ENCODE measurements at places on chromosomes 4 and X. TPM values are rescaled to one million over a fixed set of nuclear protein-coding genes. Genes with fewer than 3 reads are reported as not detected.

Gene GDPD2
- total RNA-seq, result 0.07 TPM

Gene TNIP3
- total RNA-seq, result 0.71 TPM

Gene SRPX2
- 3.1 TPM for total RNA-seq

Gene CT45A2
- total RNA-seq, result not detected

Gene NALF2
- 5.2 TPM for total RNA-seq

Gene TMSB15A
- 0.55 TPM for total RNA-seq

Gene DRP2
- total RNA-seq, result 0.16 TPM

Gene PIM2
- total RNA-seq, result 12.0 TPM

Gene EVC2
- 2.3 TPM for total RNA-seq

Gene PAGE5
- total RNA-seq, result not detected

Gene PDZD4
- 2.7 TPM for total RNA-seq

Gene DDX60
- 1.5 TPM for total RNA-seq

Gene NR3C2
- not detected for total RNA-seq

Gene AMER1
- total RNA-seq, result 2.0 TPM

Gene NWD2
- total RNA-seq, result not detected

Gene GATA1
- total RNA-seq, result not detected

Gene TBL1X
- 14.4 TPM for total RNA-seq

Gene PCSK1N
- 44.8 TPM for total RNA-seq

Gene NUDT10
- 0.38 TPM for total RNA-seq

Gene P2RY8
- total RNA-seq, result not detected

Gene GRIA3
- not detected for total RNA-seq

Gene MAGEC2
- not detected for total RNA-seq

Gene OTUD6A
- total RNA-seq, result not detected

Gene SOX3
- total RNA-seq, result not detected

Gene DCAF16
- 7.5 TPM for total RNA-seq

Gene KLF8
- total RNA-seq, result not detected

Gene SORBS2
- 0.31 TPM for total RNA-seq

Gene SPANXB1
- total RNA-seq, result 4.0 TPM

Gene ARMCX4
- 0.43 TPM for total RNA-seq

Gene SLC7A11
- 33.3 TPM for total RNA-seq

Gene FAM9A
- not detected for total RNA-seq

Gene VCX
- total RNA-seq, result not detected

Gene ZCCHC4
- 4.6 TPM for total RNA-seq

Gene ZNF630
- total RNA-seq, result 0.10 TPM

Gene LRIT3
- 0.06 TPM for total RNA-seq

Gene AMOT
- total RNA-seq, result 0.54 TPM

Gene FATE1
- not detected for total RNA-seq

Gene ERVMER34-1
- 0.66 TPM for total RNA-seq

Gene NAP1L5
- 1.9 TPM for total RNA-seq

Gene SPACA5B
- total RNA-seq, result not detected

Gene UNC5C
- not detected for total RNA-seq

Gene PF4V1
- total RNA-seq, result not detected
